Tibial nerve (tissue), 4 donors: ENCODE measurements at places on chromosomes 13 and 19.
A peak's percentile ranks its signal among the peaks of the same experiment; 100 is the strongest.

GRCh38 chr19:43784981-43785808 lies 4.4 kb upstream of the KCNN4 start:
- no peaks in the 10 kb centered on the region for H3K36me3 ChIP-seq
- H3K4me1 ChIP-seq, result peaks cover 10% of the 10 kb centered on the region
- no peak overlapping the region for H3K4me3 ChIP-seq
- H3K27ac ChIP-seq, result peak overlapping the region; percentile 71

- no peak overlapping the region for H3K4me3 ChIP-seq
- H3K4me1 ChIP-seq, result no peaks in the 10 kb centered on the region
- no peaks in the 10 kb centered on the region for H3K27me3 ChIP-seq
- no peaks in the 10 kb centered on the region for H3K36me3 ChIP-seq
- H3K27ac ChIP-seq, result no peak overlapping the region
Observed at GRCh38 chr19:13404236-13404635, 102.0 kb downstream of the CACNA1A start.

DNA sequence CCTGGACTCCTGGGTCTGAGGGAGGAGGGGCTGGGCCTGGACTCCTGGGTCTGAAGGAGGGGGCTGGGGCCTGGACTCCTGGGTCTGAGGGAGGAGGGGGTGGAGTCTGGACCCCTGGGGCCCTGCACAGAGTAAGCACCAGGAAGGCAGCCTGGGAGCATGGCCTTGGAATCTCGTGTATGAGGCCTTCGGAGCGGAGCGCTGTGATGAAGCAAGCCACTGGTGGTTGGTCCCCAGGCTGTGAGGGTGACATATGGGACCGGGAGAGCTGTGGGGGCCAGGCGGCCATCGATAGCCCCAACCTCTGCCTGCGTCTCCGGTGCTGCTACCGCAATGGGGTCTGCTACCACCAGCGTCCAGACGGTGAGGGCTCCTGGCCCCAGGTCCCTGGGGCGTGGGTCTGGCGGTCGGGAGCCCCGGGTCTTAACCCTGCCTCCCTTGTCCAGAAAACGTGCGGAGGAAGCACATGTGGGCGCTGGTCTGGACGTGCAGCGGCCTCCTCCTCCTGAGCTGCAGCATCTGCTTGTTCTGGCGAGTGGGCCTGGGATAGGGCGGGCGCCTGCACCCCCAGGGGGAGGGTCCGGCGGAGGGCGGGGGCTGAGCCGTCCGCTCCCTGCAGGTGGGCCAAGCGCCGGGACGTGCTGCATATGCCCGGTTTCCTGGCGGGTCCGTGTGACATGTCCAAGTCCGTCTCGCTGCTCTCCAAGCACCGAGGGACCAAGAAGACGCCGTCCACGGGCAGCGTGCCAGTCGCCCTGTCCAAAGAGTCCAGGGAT lies 918 bp downstream of the TMEM190 start:
- peaks cover 18% of the 10 kb centered on the region for H3K4me1 ChIP-seq
- DNase-seq, result no peak
- H3K27me3 ChIP-seq, result peaks cover 58% of the 10 kb centered on the region
- H3K36me3 ChIP-seq, result no peaks in the 10 kb centered on the region
- H3K27ac ChIP-seq, result no peak overlapping the region

- H3K27me3 ChIP-seq, result no peaks in the 10 kb centered on the region
- H3K4me3 ChIP-seq, result peak overlapping the region; percentile 40
- DNase-seq, result peak; percentile 80
- H3K36me3 ChIP-seq, result peaks cover 6% of the 10 kb centered on the region
- H3K27ac ChIP-seq, result peak overlapping the region; percentile 33
Observed at GRCh38 chr19:17841810-17842662, 5.7 kb downstream of the JAK3 start.
